ENCODE measurements at places on chromosomes 16 and 17.

- no peak for DNase-seq
Measured at GRCh38 chr16:72355561-72355960, 183.6 kb upstream of the PMFBP1 start.

DNA sequence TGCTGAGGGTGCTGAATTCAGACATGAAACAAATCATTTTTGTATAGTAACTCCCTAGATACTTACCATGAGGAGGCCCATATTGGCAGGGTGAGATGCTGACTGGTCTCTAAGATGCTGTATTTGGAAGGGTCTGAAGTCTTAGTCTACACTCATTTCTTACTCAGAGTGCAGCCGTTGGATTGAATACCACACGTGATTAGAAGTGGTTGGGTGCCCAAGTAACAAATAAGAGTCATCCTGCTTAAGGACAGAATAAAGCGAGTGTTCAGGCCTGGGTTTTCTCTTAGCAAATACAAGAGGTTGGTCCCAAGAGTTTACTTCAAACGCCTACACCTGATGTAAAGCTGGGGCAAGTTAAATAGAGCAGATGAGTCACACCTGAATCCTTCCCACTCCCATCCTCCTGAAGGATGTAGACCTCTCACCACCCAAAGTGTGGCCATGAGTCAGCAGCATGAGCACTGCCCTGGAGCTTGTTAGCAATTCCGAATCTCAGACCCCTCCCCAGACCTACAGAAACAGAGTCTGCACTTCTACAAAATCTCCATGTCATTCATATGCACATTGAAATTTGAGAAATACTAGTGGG is 284.6 kb upstream of the CDH5 start:
- peak; percentile 29 for DNase-seq

DNA sequence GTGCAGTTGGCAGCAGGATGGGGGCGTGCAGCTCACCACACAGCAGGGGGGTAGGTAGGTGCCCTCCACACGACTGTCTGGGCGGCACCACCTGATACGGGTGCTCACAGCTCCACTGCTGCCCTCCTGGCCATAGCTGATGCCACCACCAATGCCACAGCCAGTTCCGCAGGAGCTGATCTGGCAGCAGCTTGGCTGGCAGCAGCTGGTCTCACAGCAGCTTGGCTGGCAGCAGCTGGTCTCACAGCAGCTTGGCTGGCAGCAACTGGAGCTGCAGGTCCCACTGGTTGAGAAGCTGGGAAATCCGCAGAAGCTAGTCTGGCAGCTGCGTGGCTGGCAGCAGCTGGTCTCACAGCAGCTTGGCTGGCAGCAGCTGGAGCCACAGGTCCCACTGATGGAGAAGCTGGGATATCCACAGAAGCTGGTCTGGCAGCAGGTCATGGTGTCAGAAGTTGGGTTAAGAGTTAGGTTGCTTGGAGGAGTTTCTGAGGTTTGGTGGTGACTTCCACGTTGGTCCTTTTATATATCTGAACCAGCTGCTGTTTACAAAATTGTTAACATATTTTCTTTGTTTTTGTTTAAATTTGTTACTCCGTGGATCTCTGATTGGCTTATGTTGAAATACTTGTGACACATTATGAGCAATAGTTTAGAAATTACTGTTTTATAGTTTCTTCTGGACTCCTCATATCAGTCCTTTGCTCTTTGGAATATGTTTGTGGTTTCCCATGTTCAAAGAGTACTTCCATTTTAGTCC is at the start of gene KRTAP1-5:
TSS of gene KRTAP1-5 (minus strand) at position 494 of the 757 bp plus-strand sequence. CDS start at position 441, 53 bp downstream.
- no peak for DNase-seq

GRCh38 chr17:73474370-73474988 is 162.7 kb upstream of the CDC42EP4 start:
- DNase-seq = peak; percentile 83

- DNase-seq = no peak
Measured at GRCh38 chr17:28204244-28204643, 114.8 kb upstream of the TMEM97 start.

- DNase-seq = peak; percentile 67
Measured at GRCh38 chr17:48100591-48101011, 677 bp downstream of the CBX1 start.

DNA sequence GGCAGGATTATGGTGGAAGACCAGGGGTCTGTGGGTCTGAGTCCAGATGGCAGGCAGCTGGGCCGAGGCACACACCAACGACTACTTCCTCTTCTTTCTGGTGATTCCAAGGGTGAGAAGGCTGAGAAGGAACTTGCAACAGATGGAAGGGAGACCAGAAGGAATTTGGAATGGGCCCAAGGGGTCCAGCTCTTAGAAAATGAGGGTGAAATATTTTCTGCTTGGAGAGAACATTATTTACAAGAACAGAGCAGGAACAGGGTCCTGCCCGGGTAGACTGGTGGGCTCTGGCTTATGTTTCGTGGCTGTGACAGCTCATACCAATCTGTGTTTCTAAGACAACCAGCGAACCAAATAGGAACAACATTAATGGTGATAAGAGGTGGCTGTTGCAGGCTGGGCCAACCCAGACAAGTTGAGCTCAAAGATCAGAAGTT is 36.6 kb downstream of the CCDC42 start:
- peak; percentile 76 for DNase-seq

DNA sequence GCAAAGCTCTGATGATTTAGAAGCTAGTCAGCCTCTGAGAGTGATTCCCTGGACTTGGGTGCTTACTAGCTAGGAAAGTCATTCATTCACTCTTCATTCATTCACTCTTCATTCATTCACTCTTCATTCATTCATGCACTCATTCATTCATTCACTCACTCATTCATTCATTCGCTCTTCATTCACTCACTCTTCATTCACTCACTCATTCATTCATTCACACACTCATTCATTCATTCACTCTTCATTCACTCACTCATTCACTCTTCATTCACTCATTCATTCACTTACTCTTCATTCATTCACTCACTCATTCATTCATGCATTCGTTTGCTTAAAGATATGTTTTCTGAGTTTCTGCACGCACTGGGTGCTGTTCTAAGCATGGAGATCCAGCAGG is 292.7 kb upstream of the TNRC6C start:
- DNase-seq = no peak

GRCh38 chr16:29876217-29876593 is 13.2 kb upstream of the CDIPT start:
- DNase-seq = no peak

GRCh38 chr17:68821860-68822696 is 133.1 kb downstream of the ABCA8 start:
- DNase-seq = peak; percentile 67

DNA sequence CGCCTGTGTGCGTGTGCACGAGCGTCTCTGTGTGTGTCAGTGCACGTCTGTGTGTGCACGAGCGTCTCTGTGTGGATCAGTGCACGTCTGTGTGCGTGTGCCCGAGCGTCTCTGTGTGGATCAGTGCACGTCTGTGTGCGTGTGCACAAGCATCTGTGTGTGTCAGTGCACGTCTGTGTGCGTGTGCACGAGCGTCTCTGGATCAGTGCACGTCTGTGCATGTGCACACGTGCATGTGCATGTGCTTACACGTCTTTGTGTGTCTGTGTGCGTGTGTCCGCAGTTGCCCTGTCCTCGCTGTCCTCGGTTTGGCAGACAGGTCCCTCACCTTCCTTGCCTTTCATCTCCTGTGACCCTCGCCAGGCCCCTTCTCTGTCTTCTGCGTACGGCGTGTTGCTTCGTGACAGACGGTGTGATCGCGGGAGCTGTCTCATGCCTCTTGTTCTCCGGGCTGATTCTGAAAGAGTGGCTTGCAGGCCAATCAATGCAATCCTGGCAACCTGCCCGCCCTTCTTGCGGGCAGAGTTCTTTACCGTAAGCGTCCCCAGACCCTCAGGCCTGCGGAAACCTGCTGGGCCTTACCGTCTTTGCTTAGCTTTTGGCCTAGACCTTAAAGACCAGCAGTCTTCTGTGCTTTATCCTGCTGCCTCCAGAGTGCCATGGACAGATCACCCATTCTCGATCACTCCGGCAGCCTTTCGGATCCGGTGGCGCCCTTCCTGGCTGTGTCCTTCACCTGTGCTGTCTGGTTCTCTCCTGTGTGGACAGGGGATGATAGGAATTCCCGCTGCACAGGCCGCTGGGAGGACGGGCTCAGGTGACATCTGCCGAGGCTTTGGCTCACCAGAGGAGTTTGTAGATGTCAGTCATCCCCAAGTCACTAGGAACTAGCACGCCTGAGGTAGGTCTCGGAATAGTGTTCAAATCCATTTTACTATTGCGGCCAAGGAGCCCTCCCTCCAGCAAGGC is 18.5 kb downstream of the MLYCD start:
- DNase-seq = no peak

DNA sequence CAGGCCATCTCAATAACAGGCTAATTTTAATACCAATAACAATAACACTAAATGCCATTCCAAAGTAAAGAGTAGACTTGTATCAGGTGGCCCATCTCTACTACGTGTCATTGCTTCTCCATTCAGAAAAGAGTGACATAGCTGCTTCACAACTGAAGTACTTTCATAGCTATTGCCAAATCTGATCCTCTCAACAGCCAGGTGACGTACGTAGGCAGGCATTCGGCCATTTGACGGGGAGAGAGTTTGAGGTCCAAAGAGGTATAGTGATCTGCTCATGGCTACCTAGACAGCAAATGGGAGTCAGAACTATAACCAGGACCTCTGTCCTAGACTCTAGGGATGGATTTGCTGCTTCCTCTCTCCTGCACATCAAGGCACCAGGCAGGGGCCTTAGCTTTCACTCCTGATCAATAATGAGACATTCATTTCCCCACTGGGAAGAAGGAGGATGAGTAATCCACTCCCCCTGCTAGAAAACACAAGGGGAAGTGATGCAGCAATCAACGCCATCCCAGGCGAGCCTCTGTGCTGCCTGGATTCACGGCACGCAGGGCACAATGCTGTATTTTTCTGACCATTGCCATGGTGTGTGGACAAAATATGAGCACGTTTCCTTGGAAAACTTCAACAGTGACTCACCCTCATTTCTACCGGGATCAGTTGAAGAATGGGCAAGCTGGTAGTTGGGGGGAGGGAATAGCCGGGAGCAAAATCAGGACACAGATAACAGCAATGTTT is 80.9 kb downstream of the SPACA3 start:
- no peak for DNase-seq

- DNase-seq = peak; percentile 65
Measured at GRCh38 chr16:69865701-69866100, 85.4 kb upstream of the CLEC18A start.
